ENCODE measurements at places on chromosomes 3 and 15. TPM values are rescaled to one million over a fixed set of nuclear protein-coding genes. Genes with fewer than 3 reads are reported as not detected.

Gene ADAMTS9
- not detected for total RNA-seq

Gene MORF4L1
- 243 TPM for total RNA-seq

GRCh38 chr3:15660055-15660935 lies 58.8 kb downstream of the BTD start:
- H3K4me1 ChIP-seq = no peaks in the 10 kb centered on the region
- no peaks in the 10 kb centered on the region for H3K36me3 ChIP-seq
- no peak overlapping the region for H3K27ac ChIP-seq
- H3K4me3 ChIP-seq = no peak overlapping the region
- no peak for DNase-seq

DNA sequence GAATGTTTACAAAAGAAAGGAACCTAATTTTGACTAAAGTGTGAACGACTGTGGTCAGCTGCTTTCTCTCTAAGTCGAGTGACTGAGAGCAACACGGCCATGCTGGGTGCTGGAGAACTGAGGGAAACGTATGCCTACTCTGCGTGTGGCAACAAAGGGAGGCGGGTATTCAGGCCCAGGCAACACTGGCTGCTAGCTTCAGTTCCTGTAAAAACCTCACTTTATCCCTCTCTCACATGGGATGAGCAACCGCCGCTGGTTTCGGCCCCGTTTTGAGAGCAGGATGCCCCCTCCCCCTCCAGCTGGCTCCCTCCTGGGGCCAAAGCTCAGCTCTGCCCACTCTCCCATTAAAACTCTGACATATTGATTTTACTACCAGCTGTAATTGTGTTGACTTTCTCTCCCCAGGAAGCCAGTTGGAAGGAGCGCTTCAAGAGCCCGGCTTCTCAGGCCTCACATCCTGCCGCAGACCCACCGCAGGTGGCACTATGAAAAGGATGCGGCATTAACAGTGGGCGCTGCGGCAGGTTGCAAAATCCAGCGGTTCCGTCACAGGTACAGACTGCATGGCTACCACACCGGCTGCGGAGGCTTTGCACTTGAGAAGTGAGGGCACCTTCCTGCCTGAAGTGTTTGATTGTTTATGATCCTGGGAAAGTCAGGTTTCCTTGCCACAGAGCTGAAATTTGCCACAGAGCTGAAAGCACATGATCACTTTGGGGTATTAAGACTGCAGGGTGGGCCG lies 12.7 kb downstream of the PLXND1 start:
- H3K27me3 ChIP-seq = no peaks in the 10 kb centered on the region
- H3K4me1 ChIP-seq = peaks cover 25% of the 10 kb centered on the region
- no peak overlapping the region for H3K27ac ChIP-seq
- peak; percentile 71 for DNase-seq
- peak overlapping the region; percentile 24 for H3K4me3 ChIP-seq
- H3K36me3 ChIP-seq = no peaks in the 10 kb centered on the region

DNA sequence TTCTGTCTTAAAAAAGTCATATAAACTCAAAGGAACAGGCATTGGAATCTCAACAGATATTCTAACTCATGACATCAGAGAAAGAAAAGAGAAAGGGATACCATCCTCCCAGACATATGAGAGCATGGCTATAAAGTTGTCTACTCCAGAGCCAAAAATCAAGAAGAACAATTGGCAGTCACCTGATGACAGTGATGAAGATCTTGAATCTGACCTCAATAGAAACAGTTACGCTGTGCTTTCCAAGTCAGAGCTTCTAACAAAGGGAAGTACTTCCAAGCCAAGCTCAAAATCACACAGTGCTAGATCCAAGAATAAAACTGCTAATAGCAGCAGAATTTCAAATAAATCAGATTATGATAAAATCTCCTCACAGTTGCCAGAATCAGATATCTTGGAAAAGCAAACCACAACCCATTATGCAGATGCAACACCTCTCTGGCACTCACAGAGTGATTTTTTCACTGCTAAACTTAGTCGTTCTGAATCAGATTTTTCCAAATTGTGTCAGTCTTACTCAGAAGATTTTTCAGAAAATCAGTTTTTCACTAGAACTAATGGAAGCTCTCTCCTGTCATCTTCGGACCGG lies 35.9 kb downstream of the UNC13C start:
- H3K27me3 ChIP-seq = no peaks in the 10 kb centered on the region
- no peak overlapping the region for H3K27ac ChIP-seq
- no peaks in the 10 kb centered on the region for H3K4me1 ChIP-seq
- H3K36me3 ChIP-seq = no peaks in the 10 kb centered on the region

DNA sequence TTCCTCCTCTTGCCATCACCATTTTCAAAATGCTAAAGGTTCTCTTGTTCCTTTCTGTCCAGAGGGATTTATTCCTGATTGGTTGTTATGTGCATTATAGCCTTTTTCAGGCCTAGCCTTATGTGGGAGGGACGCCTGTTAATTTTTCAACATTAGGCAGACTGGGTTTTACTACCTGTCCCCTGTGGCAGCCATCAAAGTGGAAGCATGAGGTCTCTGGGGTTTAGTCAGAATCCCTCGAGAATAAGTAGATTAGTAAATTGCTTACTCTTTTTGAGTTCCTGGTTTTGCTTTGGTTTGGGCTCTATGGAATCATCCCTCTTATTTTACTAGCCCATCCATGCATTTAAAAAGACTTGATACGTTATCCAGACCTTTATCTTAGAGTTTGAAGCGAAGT lies 32.4 kb downstream of the PAK2 start:
- DNase-seq = no peak
- H3K27ac ChIP-seq = no peak overlapping the region
- no peaks in the 10 kb centered on the region for H3K27me3 ChIP-seq
- no peaks in the 10 kb centered on the region for H3K36me3 ChIP-seq
- H3K4me1 ChIP-seq = peaks cover 47% of the 10 kb centered on the region
